Activated naive CD4-positive, alpha-beta T cell (primary cell): ENCODE measurements at places on chromosomes 11 and 22.

DNA sequence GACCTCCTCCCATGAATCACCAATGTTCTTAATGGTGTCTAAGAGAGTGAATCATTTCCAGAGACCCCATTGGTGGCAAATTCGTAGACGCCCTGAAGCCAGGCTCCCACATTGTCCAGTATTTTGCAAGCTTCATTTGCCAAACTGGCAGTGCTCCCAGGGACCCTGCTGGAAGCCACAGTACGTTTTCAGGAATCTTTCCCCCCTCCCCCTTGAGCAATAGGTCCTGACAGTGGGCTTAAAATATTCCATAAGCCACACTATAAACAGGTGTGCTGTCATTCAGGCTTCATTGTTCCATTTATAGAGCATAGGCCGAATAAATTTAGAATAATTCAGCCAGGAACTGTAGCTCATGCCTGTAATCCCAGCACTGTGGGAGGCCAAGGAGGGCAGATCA is 125.3 kb downstream of the MORC2 start:
- DNase-seq = no peak

- no peak for DNase-seq
These were observed 50.3 kb upstream of the MYEOV start for GRCh38 chr11:69243496-69244200.

GRCh38 chr22:29700206-29700899 is 19.4 kb upstream of the CABP7 start:
- no peak for DNase-seq

DNA sequence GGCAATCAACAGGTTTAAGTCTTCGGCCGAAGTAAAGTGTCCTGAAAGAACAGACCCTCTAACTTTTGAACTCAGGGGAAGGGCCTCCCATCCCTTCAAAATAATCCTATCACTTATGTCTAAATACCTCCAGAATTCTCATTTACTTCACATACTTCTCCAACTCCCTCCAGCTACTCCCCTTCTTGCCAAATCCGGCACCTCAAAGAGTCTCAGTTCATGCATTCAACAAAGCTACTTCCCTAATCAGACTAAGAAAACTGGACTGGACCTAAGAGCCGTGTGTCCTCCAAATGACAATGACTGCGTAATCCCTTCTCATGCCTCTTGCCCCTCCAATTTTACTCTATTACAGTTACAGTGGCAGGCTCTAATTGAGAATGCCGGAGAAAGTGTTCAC is 1.3 kb downstream of the DDB1 start:
- DNase-seq = no peak

- DNase-seq = no peak
These were observed 13.5 kb upstream of the DTX4 start for GRCh38 chr11:59158206-59159068.

- no peak for DNase-seq
These were observed 38.8 kb downstream of the IRAG1 start for GRCh38 chr11:10654811-10655150.

GRCh38 chr22:24996420-24996952 is 44.0 kb downstream of the KIAA1671 start:
- DNase-seq = no peak

DNA sequence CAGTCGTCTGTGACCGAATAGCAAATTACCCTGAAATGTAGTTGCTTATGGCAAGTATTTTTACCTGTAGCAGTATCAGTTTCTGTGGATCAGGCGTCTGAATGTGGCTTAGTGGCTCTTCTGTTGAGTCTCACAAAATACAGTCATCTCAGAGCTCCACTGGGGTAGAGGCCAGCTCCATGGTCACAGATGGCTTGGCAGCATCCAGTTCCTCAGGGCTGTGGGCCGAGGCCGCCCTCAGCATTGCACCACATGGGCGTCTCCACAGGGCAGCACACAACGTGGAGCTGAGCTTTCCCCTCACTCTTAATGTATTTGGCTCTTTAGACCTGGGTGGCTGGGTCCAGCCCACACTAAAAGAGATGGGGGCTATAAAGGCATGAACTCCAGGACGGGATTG is 57.8 kb downstream of the SBF1 start:
- DNase-seq = no peak

DNA sequence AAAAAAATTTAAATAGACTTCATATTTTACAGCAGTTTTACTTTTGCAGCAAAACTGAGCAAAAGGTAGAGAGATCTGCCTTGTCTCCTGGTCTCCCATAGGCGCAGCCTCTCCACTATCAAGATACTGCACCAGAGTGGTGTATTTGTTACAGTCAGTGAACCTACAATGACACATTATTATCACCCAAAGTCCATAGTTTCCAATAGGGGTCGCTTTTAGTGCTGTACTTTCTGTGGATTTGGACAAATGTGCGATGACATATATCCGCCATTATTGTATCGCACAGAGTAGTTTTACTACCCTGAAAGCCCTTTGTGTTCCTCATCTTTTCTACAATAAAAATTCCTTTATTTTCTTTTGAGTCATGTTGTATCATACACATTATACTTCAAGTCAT is 153.2 kb upstream of the CCDC179 start:
- DNase-seq = no peak

GRCh38 chr22:32911503-32911902 is 110.0 kb downstream of the TIMP3 start:
- no peak for DNase-seq

GRCh38 chr11:116049383-116049782 is 545.2 kb upstream of the CADM1 start:
- DNase-seq = no peak

DNA sequence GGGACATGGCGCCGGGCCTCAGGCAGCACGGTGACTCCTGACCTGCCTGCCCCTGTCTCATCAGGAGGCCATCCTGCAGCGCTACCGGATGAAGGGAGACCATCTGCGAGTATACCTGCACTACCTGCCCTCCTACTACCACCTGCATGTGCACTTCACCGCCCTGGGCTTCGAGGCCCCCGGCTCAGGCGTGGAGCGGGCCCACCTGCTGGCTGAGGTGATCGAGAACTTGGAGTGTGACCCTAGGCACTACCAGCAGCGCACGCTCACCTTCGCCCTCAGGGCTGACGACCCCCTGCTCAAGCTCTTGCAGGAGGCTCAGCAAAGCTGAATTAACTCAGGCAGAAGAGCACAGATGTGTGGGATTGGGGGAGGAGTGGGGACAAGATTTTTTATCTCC is 10.2 kb upstream of the ST3GAL4 start:
- no peak for DNase-seq

DNA sequence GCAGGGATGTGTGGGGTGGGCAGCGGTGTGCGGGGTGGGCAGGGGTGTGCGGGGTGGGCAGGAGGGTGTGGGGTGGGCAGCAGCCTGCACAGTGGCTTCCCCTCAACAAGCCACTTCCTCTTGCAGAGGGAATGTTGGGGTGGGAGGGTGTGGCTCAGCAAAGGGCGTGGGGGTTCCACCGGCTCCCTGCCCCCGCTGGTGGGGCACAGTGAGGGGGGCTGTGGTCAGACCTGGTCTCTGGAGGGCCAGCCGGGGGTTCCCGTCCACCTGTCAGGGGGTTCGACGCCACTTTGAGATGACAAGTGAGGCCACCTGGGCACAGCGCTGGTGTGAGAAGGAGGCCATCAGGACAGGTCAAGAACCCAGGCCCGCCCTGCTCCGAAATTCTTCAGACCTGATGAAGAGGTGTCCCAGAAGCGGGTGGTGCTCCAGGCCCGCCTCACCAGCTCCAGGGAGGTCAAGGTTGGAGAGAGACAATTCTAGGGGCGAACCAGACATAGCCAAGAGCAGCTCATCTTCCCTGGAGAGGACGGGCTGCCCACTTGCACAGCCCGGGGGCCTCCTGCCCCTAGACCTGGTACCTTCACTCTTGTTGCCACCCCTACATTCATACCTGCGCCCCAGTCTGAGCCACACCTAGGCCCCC is 1.3 kb downstream of the C11orf21 start:
- DNase-seq = no peak

DNA sequence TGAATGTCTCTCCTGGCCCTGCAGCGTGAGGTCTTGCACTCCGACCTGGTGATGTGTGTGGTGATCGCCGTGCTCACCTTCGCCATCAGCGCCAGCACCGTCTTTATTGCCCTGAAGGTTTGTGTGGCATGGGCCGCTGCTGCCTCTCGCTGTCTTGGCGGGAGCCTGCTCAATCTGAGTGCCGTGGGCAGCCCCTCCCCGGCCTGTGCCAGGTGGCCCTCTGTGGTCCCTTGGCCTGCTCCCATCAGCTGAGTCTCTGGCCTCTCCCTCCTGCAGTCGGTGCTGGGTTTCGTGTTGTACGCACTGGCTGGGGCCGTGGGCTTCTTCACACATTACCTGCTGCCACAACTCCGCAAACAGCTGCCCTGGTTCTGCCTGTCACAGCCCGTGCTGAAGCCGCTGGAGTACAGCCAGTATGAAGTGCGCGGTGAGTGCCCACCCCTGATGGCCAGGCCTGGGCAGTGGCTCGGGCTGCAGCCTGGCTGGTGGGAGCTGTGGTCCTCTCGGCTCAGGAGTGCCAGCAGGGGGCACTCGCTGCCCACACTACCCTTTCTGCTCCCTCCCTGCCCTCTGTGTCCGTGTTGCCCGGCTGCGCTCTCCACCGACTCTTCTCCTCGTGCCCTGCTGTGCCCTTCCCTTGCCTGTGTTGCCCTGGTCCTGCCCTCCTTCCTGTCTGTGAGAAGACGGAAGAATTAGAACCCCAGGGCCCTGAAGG is 10.2 kb downstream of the PCNX3 start:
- DNase-seq = no peak

DNA sequence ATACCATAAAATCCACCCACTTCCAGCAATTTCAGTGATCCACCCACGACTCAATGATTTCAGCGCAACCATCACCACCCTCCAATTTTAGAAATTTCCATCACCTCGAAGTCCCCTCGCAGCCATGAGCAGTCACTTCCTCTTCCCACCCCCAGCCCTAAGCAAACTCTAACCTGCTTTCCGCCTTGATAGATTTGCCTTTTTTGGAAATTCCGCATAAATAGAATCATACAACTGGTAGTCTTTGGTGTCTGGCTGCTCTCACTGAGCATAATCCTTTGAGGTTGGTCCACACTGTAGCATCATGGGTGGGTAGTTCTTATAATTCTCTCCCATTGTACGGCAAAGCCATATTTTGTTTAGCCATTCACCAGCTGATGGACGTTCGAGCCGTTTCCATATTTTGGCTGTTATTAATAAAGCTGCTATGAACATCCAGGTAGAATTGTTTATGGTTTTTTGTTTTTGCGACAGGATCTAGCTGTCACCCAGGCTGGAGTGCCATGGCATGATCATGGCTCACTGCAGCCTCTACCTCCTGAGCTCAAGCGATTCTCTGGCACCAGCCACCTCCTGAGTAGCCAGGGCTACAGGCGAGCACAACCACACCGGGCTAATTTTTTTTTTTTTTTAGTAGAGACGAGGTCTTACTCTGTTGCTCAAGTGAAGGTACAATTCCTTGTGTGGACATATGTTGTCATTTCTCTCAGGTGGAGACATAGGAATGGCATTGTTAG is 16.0 kb downstream of the PIM3 start:
- no peak for DNase-seq

- no peak for DNase-seq
These were observed 269.2 kb upstream of the SORL1-AS1 start for GRCh38 chr11:121721961-121722360.

DNA sequence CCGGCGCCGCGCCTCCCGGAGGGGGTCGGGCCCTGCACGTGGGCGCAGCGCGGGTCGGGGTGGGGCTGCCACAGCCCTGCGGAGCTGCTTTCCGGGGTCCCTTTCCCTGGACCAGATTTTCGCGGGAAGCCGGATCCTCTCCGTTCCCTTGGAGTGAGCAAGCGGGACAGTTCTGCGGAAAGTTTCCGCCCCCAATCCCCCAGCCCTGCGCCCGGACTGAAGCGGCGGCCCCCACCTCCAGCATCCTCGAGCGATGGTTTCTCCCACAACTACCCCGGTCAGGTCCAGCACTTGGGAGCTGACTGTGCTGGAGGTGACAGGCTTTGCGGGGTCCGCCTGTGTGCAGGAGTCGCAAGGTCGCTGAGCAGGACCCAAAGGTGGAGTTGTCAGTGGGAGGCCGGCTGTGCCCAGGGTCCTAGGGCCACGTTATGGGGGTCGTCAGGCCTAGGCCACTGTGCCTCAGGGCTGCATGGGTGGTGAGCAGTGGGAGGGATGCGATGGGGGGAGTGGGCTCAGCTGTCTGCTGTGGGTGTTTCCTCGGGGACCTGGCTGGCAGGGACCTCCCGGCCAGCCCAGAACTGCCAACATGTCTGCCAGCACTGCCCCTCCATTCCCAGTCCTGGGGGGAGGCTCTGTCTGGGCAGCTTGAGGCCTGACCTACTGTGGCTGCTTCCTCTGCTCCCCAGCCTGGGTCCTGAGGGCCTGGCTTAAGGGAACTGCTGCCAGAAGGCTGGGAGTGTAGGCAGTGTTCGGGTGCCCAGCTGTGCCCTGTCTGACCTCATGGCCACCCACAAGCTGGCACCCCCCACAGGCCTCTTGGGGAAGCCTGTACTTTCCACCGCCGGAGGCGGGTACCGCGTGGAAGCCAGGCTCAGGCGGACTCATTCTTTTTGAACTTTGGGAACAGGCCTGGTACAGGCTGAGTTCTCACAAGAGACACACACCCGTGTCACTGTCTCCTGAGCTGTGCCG is 726 bp downstream of the ST3GAL4 start:
- no peak for DNase-seq

DNA sequence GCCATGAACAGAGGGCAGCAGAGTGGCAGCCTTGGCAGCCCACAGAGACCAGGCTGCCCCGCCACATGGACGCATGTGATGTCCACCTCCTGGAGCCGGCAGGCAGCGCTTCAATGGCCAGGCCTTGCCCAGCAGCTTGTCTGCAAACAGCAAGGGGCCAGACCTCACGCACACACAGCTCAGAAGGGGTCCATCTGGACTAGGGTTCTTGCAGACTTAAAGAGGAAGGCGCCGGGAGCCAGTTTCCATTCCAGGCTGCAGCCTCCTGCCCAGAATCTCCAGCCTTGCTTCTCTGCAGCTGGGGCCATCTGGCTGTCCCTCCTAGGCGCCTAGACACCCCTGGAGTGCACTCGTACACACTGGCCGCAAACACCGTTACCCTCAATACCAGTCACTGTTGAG is 91.9 kb upstream of the TMEM45B start:
- no peak for DNase-seq

GRCh38 chr11:35583843-35584242 is 34.4 kb upstream of the FJX1 start:
- no peak for DNase-seq

GRCh38 chr11:67599149-67599548 is 7.6 kb upstream of the NDUFV1 start:
- DNase-seq = no peak

GRCh38 chr11:128905345-128906184 is 14.4 kb downstream of the KCNJ5 start:
- DNase-seq = no peak

DNA sequence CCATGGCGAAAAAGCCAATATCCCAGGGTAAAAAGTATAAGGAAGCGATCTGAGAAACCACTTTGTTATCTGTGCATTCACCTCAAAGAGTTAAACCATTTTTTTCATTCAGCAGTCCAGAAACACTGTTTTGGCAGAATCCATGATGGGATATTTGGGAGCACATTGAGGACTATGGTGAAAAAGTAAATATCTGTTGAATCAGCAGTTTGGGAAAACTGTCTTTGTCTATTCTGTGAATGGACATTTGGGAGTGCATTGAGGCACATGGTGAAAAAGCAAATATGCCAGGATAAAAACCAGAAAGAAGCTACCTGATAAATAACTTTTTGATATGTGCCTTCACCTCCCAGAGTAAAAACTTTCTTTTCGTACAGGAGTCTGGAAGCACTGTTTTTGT is 187.4 kb downstream of the OR4A47 start:
- DNase-seq = no peak

GRCh38 chr11:94141511-94142307 is 13.1 kb downstream of the PANX1 start:
- DNase-seq = no peak

- DNase-seq = no peak
These were observed 15.2 kb downstream of the POLR2F start for GRCh38 chr22:37968452-37969251.

GRCh38 chr22:29081517-29082236 is 8.8 kb downstream of the KREMEN1 start:
- no peak for DNase-seq
